ENCODE measurements at places on chromosomes 1 and 21.

DNA sequence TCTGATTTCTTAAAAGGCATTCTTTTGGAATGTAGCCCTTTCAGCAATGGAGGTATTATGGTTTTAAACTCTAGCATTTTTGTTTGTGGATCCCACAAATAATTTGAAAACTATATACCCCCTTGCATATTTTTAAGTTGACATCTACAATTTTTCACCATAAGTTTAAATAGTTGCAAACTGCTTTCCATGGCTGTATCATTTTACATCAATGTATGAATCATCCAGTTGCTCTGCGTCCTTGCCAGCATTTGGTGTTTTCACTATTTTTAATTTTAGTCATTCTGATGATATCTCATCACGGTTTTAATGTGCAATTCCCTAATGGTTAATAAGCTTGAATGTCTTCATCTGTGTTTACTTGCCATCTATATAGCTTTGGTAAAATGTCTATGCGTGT lies 20.7 kb downstream of the DIPK1A start:
- DNase-seq: no peak

DNA sequence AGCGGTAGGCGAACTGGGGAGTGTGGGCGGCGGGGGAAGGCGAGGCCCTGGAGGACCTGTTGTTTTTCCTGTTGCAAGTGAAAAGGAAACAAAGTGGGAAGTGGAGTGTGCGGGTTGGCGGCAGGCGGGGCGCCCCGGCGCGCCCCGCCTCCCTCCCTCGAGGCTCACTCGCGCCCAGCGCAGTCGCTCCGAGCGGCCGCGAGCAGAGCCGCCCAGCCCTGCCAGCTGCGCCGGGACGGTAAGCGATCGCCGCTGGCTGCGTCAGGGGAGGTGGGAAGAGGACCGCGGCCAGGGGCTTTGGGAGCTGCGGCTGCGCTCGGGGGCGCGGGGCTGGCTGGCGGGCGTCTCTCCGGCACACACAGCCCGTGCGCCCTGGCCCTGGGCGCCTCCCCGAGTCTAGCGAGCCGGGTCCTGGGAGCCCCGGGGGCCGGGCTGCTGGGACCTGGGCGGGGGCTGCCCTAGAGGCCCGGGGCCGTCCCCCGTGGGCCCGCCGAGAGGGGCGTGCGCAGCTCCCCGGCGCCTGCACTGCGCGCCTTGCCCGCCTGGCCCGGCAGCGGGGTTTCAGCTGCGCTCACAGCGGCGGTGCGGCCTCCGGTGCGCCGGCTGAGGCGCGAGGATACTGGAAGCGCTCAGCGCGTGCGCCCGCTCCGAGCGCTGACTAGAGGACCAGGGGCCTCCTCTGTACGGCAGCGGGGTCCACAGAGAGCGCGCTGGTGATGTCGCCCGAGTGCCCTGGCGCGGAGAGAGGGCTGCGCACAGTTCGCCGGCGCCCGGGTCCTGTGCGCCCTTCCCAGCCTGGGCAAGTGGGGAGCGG lies at the start of gene PIK3CD:
Gene PIK3CD (plus strand): TSS at position 167 of the 814 bp plus-strand sequence. CDS start 58,725 bp downstream, outside the sequence.
- DNase-seq: no peak

- peak; percentile 58 for DNase-seq
These were observed 10.3 kb downstream of the ITGB2 start for GRCh38 chr21:44910229-44911067.

- no peak for DNase-seq
These were observed 23.4 kb downstream of the DMRTB1 start for GRCh38 chr1:53482441-53483153.

GRCh38 chr1:3906672-3907020 lies 6.6 kb upstream of the C1orf174 start:
- peak; percentile 8 for DNase-seq

GRCh38 chr1:71881611-71882010 lies 400.7 kb downstream of the NEGR1 start:
- no peak for DNase-seq

DNA sequence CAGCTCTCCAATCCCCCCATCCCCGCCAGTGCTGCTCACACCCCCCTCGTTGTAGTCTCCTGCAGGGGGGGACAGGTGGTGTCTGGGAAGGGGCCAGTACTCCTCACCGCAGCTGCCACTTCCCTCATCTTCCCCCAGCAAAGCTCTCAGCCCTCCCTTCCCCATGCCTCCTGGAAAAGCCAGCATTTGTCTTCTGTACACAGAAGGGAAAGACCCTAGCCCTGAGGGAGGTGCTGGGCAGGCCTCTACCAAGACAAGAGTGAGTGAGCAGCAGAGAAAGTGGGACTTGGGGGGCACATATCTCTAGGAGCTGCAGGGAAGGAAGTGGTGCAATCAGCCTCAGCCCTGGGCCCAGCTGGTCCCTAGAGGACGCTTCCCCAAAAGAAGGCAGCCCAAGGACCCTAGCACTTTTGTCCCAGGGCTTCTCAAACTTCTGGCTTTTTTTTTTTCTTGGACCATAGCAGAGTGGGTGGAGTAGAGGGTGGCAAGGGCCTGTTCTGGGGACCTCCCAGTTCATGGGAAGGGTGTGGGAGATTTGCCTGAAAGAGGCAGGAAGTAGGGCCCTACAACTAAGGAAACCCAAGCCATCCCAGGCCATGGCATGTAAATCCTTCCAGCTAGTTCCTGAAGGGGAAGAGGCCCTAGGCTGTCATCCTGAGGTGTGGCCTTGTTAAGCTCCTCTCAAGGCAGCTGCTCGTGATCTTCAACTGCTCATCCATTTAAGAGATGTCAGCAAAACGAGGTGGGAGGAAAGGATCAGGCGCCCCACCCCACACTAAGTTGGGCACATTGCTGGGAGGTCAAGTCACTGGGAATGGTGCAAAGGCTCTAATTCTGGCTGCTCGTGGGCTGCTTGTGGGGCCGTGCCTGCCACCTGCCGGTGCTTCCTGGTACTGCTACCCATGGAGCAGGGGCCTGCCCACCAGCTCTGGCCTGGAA lies 12.6 kb downstream of the ZC3H12A start:
- DNase-seq: peak; percentile 82
